ENCODE measurements at places on chromosomes 4 and X.

- no peak for DNase-seq
Observed at GRCh38 chr4:76752861-76753501, 145.0 kb downstream of the SOWAHB start.

- no peak for DNase-seq
Observed at GRCh38 chr4:110287130-110287529, 88.7 kb upstream of the ELOVL6 start.

- no peak for DNase-seq
Observed at GRCh38 chr4:19698961-19699360, 552.7 kb upstream of the SLIT2 start.

- no peak for DNase-seq
Observed at GRCh38 chrX:47587091-47587891, 5.1 kb downstream of the TIMP1 start.

- DNase-seq, result no peak
Observed at GRCh38 chrX:12065251-12065650, 73.0 kb upstream of the FRMPD4 start.

DNA sequence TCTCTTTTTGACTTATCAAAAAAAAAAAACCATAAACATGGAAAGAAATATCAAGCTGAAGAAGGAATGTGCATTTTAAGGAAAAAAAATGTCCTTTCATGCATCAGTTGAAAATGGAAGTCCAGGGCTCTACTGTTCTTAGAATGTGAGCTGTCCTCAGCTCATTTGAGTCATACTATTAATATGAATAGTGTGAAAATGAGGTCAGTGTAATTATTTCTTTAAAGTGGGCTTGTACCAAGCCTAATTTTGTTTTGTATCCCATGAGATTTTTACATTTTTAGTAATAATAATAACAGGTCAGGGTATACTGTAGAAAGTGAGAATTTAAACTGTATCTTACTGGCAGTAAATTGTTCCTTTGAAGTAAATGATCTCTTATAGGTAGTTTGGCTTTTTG lies 148.5 kb downstream of the NAA11 start:
- DNase-seq, result no peak

DNA sequence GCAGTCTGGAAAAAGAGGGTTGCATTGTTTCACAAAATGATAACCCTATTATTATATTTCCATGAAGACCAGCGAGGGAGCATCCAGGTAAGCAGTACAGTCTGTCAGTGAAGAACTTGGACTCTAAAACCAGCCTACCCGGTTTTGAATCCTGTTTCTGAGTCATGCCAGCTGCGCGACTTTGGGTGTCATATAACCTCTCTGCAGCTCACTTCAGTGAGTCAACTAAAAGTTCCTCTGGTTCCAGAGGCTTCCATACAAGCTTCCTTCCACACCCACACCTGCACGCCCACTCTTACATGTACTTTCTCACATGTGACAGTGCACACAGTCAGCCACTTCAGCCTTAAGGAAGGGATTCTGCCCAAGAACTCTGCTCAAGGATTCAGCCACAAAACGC lies 49.8 kb upstream of the PRPS2 start:
- DNase-seq, result no peak

GRCh38 chrX:148728901-148729300 lies 228.5 kb downstream of the AFF2 start:
- no peak for DNase-seq

DNA sequence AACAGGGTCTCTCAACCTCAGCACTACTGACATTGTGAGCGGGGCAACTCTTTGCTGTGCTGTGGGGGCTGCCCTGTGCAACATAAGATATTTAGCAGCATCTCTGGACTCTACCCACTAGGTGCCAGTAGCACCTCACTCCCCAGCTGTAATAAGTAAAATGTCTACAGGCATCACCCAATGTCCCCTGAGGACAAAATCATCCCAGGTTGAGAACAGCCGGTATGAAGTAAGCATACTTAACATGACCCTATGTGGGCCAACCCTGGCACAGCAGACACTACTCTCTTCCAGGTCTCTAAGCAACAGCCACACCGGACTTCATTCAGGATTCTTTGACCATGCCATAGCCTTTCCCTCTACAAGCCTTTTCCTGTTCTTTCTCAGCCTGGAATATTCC lies 10.5 kb upstream of the MGST2 start:
- no peak for DNase-seq

DNA sequence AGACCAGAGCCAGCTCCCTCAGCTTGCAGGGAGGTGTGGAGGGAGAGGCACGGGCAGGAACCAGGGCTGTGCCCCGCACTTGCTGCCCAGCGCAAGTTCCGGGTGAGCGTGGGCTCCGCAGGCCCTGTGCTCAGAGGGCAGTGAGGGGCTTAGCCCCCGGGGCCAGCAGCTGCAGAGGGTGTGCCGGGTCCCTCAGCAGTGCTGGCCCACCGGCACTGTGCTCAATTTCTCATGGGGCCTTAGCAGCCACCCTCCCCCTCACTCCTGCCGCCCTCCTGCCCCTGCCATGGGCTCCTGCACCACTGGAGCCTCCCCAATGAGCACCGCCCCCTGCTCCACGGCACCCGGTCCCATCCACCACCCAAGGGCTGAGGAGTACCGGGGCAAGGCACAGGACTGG lies 104.6 kb upstream of the SRD5A3 start:
- no peak for DNase-seq

DNA sequence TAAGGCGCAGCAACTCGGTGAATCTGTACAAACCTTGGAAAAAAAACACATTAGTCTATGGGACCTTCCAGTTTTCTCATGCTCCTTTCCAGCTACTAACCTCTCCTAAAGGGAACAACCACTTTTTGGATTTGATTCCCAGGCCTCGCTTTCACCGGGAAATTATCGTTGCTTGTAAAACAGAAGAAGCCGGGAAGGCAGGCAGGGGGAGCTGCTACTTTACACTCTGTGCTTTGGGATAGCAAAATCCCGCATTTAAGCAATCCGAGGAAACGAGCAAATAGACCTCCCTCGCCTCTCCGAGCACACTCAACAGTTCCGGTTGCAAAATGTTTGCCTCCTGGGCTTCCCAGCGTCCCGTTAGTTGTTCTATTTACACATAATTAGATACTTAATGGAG lies 1.2 kb downstream of the CD38 start:
- no peak for DNase-seq

DNA sequence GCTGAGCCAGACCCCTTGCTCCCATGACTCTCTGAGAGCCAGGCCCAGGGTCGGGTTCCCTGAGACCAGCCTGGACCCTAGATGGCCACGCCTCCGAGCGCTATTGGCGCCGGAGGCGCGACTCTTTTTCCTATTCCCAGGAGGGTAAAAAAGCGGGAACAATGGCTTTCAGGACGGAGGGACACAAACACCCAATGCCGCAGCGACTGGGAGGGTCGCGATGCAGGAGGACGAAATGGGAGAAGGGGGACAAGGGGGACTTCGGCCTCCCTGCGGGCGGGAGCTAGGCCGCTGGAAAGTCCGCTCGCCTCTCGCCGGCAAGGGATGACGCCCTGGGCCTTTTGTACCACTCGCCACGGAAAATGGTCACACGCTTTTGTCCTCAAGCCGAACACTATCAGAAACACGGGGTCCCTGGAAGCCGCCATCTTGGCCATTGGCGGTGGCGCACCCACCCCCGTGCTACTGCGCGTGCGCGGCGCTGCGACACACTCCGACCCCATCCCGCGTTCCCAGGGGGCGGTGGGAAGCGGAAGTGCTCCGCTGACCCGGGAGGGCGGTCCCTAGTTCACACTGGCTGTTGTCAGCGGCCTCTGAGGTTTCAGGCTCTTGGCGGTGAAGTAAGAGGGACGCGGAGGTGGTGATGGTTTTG lies 98.4 kb downstream of the ZNF674 start:
- peak; percentile 57 for DNase-seq

DNA sequence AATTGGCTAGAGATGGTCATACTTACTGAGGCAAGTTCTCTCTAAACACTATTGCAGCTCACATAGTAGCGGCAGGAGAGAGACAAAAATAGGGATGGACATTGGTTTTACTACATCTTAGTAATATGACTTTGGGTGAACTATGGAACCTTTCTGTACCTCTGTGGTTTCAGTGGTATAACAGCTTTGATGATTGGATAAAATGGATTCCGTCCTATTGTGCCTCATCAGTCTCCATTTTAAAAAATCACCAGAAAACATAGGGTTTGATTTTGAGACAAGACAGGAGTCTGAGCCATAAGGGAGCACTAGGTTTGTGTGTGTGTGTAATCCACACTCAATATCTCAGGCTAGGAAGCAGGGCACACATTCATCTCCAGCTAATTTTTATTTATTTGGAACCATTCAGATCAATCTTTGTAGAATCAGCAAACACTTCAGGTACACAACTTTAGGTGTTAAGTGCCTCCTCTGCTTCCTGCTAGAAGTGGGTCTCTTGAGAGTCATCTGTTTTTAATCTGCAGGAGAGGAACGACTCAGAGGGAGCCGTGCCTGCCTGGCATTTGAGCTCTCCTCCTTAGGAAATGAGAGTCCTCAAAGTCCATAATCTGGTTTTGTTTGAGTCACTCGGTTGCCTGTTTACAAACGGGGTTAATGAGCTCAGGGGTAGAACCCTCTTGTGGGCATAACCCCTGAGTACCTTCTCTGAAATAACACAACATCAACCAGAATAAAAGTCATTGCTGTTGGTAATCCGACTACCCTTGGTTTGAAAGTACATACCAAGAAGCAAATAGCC lies 238.5 kb upstream of the BOD1L1 start:
- no peak for DNase-seq

GRCh38 chr4:31156221-31156620 lies 436.1 kb downstream of the PCDH7 start:
- DNase-seq, result no peak

DNA sequence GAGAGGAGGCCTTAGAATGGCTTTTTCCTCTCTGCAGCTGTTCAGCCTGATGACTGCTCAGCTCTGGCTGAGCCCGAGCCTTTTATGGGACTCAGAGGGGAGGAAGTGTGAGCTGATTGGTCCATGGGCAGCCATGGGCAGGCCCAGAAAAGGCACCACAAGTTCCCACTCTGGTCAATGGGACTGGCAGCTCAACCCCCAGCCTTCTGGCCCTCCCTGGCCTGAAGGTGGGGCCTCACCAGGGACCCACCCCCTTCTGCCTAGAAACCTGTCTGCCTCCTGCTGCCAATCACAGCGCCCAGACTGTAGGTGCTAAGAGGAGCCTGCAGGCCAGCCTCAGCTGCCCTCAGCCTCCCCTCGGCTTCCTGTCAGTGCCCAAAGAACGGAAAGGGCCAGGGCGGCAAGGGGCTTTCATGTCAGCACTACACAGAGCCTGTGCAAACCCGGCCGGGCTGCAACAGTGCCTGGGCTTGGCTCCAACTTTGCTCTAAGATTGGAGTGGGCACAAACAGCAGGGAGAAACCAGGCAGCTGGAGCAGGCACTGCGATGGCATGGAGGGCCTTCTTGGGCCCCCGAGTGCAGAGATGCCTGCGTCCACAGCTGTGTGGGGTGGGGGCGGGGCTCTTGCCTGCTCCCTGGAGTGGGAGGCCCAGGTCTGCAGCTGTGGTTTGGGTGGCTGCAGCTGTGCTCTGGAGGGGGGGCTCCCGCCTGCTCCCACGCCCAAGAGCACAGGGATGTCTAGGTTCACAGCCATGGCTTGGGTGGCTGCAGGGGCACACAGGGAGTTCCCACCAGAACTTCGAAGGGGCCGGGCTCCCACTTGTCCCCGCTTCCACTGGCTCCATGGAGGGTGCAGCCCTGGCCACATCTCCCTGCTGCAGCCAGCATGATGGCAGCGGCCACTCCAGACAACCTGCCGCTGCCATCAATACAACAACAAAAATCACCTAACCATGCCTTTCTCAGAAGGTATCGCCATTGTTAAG lies 92.6 kb downstream of the NXF2 start:
- DNase-seq, result no peak

DNA sequence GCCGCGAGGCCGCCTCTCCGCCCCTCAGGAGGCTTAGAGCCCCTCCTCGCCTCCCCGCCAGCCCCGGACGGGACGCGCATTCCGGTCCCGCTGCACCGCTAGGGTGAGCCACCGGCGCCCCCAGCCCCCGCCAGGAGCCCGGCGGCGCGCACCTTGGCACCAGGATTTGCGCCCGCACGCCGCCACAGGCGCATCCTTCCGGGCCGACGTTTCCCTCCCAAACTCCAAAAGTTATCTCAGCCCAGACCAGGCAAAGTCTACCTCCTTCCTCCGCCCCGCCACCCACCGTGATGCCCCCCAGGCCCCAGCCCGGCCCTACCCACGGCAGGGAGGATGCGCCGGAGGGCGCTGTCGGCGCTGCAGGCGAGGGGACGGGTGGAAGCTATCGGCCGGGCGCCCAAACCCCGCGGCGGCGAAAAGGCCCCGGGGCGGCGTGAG lies 538 bp downstream of the SCML2 start:
- DNase-seq, result no peak

GRCh38 chrX:10841579-10841978 lies 221.2 kb upstream of the MID1 start:
- no peak for DNase-seq

All from stimulated activated CD8-positive, alpha-beta memory T cell treated with anti-CD3 and anti-CD28 coated beads, Interleukin-7, amount 100 ng/mL, for 1 hour (primary cell).